ENCODE measurements at places on chromosomes 16 and 17. TPM values are rescaled to one million over a fixed set of nuclear protein-coding genes. Genes with fewer than 3 reads are reported as not detected.
A peak's percentile ranks its signal among the peaks of the same experiment; 100 is the strongest.

The SEPTIN12 gene
- total RNA-seq = not detected

The RAB37 gene
- total RNA-seq = 11.1 TPM

The CDH13 gene
- not detected for total RNA-seq

GRCh38 chr17:14125518-14126137 is 56.3 kb downstream of the COX10 start:
- no peak overlapping the region for H3K27ac ChIP-seq
- no peaks in the 10 kb centered on the region for H3K27me3 ChIP-seq
- no peak overlapping the region for H3K4me3 ChIP-seq
- peaks cover 2% of the 10 kb centered on the region for H3K36me3 ChIP-seq
- DNase-seq = no peak

DNA sequence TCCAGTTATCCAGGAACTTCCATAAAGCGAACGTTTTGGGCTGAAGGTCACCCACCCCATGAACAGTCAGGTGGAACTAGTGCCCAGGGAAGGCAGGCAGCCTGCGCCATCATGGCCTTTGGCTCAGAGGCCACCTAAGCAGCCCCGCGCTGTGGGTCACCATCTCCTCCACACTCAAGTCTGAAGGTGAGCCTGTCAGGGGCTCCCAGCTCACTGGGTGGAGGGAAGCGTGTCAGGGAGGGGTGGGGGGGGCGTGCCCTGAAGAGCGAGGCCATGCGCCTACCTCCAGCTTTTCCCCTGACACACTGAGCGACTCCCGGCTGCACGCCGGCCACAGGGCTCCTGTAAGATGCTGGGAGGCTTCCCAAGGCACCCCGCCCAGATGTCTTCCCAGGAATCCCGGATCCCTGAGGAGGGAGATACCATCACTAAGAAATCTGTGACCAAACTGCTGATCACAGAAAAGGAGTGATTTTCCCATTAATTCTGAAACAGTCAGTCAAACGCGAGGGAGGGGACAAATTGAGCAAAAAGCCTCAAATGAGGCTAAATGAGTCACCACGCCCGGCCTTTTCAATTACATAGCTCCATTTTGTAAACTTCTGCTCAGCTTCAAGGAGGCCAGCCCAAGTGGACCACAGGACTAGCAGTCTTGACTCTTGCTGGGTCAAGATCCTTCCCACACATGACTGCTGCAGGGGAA is 26.5 kb upstream of the SLC25A19 start:
- H3K27ac ChIP-seq = peak overlapping the region; percentile 93
- no peaks in the 10 kb centered on the region for H3K27me3 ChIP-seq
- H3K4me3 ChIP-seq = no peak overlapping the region

- no peaks in the 10 kb centered on the region for H3K27me3 ChIP-seq
- no peak for DNase-seq
- no peak overlapping the region for H3K27ac ChIP-seq
- no peaks in the 10 kb centered on the region for H3K36me3 ChIP-seq
These were observed 29.7 kb downstream of the USP31 start for GRCh38 chr16:23119570-23119969.

GRCh38 chr17:75539967-75540729 is 14.7 kb downstream of the LLGL2 start:
- no peak for DNase-seq
- H3K4me3 ChIP-seq = no peak overlapping the region
- no peak overlapping the region for H3K27ac ChIP-seq
- H3K27me3 ChIP-seq = no peaks in the 10 kb centered on the region

The SULT1A2 gene
- not detected for total RNA-seq

The ACSM2A gene
- total RNA-seq = not detected

- H3K36me3 ChIP-seq = peaks cover 91% of the 10 kb centered on the region
- H3K4me1 ChIP-seq = peaks cover 41% of the 10 kb centered on the region
- DNase-seq = no peak
- no peak overlapping the region for H3K27ac ChIP-seq
- H3K4me3 ChIP-seq = no peak overlapping the region
These were observed 4.2 kb downstream of the RNF40 start for GRCh38 chr16:30766206-30766932.

DNA sequence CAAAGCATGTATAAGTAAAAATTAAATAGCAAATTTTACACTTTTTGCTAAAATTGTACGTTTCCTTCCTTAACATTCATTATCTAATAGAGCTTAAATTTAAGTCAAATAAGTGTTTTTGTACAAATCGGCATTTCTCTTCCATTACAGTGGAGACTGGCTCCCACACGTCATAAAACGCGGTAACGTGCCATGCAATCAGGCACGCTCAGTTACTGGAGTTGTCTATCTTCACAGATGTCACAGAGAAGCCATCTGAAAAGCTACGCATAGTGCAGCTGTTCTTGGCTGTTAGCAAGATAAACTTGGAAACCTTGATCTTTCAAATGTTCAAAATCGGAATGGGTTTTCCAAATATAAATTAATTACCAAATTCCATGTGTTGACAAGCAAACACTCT is 165.3 kb downstream of the STX8 start:
- no peak overlapping the region for H3K4me3 ChIP-seq
- no peak overlapping the region for H3K27ac ChIP-seq
- H3K36me3 ChIP-seq = peaks cover 2% of the 10 kb centered on the region

GRCh38 chr17:70172923-70173322 is 3.6 kb downstream of the KCNJ2 start:
- peaks cover 20% of the 10 kb centered on the region for H3K27me3 ChIP-seq
- H3K4me1 ChIP-seq = peaks cover 17% of the 10 kb centered on the region
- no peak for DNase-seq
- H3K27ac ChIP-seq = no peak overlapping the region

The FOXL1 gene
- total RNA-seq = not detected

DNA sequence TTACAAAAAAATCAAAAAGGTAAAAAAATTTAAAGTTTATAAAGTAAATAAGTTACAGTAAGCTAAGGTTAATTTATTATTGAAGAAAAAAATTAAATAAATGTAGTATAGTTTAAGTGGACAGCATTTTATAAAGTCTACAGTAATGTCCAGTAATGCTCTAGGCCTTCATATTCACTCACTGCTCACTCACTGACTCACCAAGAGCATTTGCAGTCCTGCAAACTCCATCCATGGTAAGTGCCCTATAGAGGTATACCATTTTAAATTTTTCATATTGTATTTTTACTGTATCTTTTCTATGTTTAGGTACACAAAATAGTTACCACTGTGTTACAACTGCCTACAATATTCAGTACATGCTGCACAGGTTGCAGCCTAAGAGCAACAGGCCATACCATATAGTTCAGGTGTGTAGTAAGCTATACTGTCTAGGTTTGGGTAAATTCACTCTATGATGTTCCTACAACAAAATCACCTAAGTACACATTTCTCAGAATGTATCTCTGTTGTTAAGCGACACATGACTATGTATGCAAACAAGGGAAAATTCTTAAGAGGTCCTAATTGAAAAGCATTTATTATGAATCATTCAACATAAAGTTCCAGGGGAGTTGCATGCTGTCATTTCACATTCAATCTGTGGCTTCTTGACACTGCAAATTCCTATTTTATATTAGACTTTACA is 92.3 kb downstream of the SPAG9 start:
- H3K4me1 ChIP-seq = peaks cover 28% of the 10 kb centered on the region
- no peak overlapping the region for H3K4me3 ChIP-seq
- no peak overlapping the region for H3K27ac ChIP-seq

GRCh38 chr17:17354560-17355349 is 51.6 kb downstream of the NT5M start:
- H3K4me1 ChIP-seq = no peaks in the 10 kb centered on the region
- H3K27ac ChIP-seq = no peak overlapping the region
- H3K27me3 ChIP-seq = no peaks in the 10 kb centered on the region
- H3K36me3 ChIP-seq = no peaks in the 10 kb centered on the region
- H3K4me3 ChIP-seq = no peak overlapping the region
- DNase-seq = peak; percentile 66

Data from activated B cell treated with CpG ODN at 0.5 μM for 24 hours (primary cell).